NCI-H460 (cell line): ENCODE measurements at places on chromosomes 1 and 21.

- no peak for DNase-seq
Observed at GRCh38 chr1:6958407-6959030, 173.3 kb downstream of the CAMTA1 start.

GRCh38 chr1:168386492-168386891 is 105.8 kb downstream of the TBX19 start:
- DNase-seq, result no peak

- DNase-seq, result no peak
Observed at GRCh38 chr21:43376478-43376882, 50.5 kb downstream of the SIK1 start.

DNA sequence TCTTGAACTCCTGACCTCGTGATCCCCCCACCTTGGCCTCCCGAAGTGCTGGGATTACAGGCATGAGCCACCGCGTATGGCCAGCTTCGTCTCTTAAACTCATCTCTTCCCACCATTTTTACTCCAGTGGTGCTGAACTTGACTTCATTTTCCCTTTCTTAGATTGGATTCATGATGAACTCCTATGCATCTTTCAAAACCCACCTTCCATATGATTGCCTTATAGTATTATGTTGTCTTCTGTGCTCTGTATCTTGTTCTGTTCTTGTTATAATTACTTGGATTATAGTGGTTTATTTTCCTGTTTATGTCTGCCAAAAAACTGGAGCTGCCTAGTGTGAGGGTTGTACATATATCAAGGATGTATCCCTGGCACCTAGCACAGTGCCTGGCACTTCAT is 110.8 kb upstream of the GADD45A start:
- DNase-seq, result no peak

- DNase-seq, result no peak
Observed at GRCh38 chr1:198927129-198927528, 288.3 kb downstream of the PTPRC start.

DNA sequence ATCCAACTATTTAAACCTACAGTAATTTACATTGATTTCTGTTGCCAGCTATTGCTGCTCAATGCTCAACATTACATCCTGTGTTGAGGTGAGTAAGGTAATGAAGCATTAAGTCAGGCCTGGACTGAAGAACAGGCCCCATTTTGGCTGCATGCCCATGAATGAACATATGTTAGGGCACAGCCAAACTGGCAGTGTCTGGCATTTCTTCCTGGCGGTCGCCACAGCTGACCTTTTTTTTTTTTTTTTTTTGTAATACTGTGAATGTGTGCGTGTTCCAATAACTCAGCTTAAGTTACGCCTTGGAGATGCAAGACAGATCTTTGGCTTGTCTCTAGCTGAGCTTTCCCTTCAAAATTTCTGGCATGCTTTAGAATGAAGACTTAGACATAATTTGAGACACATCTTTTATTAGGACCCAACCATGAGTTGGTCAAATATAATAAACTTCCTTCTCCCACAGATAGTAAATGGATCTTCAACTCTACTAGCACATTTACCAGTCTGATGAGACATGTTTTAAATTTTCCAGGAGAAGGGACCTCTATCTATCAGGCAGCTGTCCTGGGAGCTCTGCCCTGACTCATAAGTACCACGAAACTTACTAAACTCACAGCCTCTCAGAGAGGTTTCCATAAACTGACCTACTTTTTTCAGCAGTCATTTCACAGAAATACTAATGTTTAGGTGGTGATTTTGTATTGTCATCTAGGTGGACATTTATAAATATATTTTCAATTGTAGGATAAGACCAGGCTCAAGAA is 341.1 kb upstream of the RUNX1 start:
- DNase-seq, result no peak

DNA sequence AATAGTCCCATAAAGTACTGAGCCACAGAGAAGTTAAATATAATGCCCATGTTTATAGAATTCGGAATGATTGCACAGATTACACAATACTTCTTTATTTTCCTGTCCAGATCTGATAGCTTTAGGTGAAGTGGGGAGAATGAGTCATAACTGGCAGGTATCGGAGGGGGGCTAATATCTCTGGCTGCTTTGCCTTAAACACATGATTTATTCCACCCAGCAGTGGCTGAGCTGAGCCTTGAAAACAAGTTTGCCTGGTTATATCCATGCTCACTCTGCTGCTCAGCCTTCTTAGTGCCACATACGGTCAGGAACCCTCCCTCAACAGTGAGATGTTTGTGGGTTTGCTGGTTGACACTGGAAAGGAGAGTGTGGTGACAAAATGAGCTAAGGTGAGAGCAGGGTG is 119.7 kb upstream of the ZNF648 start:
- DNase-seq, result no peak

- DNase-seq, result no peak
Observed at GRCh38 chr1:160420881-160421842, 20.8 kb downstream of the VANGL2 start.

DNA sequence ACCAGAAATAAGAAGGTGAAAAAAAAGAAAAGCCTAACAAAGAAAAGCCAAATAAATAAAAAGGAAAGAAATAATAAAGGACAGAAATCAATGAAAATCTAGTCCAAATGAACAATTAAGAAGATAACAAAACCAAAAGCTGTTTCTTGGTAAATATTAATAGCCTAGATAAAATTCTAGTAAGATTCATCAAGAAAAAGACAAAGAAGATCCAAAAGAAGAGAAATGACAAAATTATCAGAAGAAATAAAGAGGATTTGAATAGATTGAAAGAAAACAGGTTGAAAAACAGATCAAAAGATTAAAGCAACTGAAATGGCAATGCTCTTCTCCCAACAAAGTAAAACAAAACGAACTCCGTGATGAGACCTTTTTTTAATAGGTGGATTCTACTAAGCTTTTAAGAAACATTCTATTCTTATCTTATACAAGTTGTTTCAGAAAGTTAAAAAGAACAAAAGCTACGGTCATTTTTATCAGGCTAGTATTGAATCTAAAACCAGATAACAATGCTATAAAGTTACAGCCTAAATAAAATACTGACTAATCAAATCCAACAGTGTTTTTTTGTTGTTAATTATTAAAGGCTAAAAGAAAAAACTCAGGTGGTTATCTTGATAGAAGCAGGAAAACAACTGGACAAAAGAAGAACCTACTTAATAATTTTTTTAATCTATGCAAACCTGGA is 50.9 kb downstream of the ENAH start:
- DNase-seq, result no peak

DNA sequence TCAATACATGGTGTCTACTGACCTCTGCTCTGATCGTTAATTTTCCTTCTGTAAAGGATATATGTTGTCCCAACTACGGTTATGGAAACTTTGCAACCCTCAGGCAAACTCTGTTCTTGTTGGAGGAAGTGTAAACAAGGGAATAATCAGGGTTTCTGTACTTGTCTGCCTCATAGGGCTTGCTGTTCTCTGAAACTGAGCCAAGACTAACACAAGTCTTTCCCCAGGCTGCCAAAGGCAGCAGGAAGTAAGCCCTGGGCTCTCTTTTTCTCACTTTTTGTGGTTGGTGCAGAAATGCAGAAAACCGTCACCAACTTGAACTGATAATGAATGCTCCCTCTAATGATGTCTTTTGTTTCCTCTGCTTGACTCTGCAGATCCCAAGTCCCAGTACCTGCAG is 7.6 kb downstream of the CYP4X1 start:
- peak; percentile 14 for DNase-seq

DNA sequence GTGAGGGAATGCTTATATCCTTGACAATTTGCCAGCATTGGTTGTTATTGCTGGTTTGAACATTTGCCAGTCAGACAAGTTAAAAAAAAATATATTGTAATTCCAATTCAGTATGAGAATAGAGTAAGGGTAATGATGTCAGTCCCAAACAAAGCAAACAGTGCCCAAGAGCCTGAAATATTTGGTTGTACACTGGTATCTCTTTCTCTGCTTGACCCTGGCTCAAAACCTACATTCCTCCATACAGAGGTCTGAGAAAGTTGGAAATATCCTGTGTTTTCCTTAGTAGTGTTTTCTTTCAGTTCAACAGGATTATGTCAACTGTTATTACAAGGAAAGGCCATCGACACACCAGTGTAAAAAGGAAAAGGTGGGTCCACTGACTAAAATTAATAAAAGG is 145.6 kb downstream of the MRPL39 start:
- DNase-seq, result peak; percentile 1

- DNase-seq, result no peak
Observed at GRCh38 chr21:41833497-41834115, 45.5 kb downstream of the PRDM15 start.

DNA sequence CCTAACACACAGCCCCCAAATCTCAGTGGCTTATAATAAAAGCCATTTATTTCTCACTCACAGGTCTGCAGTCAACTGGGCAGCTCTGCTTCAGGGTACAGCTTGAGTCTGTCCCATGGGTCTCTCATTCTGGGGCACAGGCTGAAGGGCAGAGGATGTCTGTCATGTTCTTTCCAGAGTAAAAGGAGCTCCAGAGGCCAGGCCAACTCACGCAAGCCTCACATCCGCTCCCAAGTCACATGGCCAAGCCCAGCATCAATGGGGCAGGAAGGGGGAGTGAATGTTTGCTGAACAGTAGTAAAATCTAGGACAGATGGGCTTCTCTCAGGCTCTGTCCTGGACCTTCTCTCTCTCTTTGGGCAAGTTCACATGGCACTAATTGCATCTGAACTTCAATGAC is 7.1 kb upstream of the SSBP3 start:
- DNase-seq, result no peak

- peak; percentile 34 for DNase-seq
Observed at GRCh38 chr21:43975469-43976098, 36.5 kb upstream of the TRAPPC10 start.

- DNase-seq, result no peak
Observed at GRCh38 chr1:219075121-219075879, 98.4 kb upstream of the LYPLAL1 start.

DNA sequence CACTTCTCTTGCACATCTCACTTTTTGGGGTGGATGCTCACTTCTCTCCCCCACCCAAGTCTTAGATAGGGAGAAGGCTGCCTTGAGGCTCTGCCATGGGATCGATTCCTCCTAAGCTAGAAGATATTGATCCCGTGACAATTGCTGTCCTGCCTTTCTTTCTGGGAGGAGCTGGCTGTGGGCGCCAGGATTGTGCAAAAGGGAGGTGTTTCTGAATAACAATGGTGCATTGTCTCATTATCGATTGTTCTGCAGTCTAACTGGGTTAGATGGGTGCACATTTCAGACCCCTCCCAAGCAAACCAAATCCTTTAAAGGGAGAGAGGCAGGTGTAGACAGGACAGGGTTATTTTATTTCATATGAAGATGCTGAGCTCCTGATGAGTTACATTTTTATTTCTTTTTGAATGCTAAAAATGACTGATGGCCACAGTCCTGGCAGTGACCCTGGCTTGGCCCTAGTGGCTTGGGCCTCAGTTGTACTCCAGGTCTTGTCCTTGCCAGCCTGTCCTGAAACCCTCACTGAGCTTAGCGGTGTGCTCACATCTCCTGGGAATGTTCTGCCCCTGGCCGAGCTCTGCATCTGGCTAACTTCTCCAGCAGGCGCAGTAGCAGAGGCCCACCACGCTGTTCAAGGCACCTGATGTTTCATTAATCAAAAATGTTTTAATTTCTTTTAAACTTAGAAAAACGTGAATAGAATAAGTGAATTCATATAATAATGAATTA is 99.0 kb upstream of the KAZN start:
- no peak for DNase-seq

- DNase-seq, result no peak
Observed at GRCh38 chr1:62800281-62800680, 16.3 kb downstream of the ATG4C start.

- no peak for DNase-seq
Observed at GRCh38 chr1:52413410-52413989, 9.1 kb downstream of the PRPF38A start.

- peak; percentile 83 for DNase-seq
Observed at GRCh38 chr1:8202182-8202905, 115.6 kb upstream of the SLC45A1 start.

GRCh38 chr1:94094469-94095111 is 26.4 kb downstream of the ABCA4 start:
- no peak for DNase-seq
